Type B pancreatic cell (in vitro differentiated cells): ENCODE measurements at places on chromosomes 4 and X. TPM values are rescaled to one million over a fixed set of nuclear protein-coding genes. Genes with fewer than 3 reads are reported as not detected.

DNA sequence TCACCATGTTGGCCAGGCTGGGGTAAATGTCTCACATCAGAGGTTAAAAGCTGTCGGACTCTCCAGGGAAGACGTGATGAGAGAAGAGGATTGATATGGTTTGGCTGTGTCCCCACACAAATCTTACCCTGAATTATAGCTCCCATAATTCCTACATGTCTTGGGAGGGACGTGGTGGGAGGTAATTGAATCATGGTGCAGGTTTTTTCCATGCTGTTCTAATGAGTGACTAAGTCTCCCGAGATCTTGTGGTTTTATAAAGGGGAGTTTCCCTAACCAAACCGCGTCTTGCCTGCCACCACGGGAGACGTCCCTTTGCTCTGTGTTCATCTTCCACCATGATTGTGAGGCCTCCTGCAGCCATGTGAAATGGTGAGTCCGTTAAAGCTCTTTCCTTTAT, 64.4 kb downstream of the ASMT start:
- no peak for DNase-seq

GRCh38 chrX:150051096-150051495, 112.8 kb upstream of the EOLA2 start:
- DNase-seq = no peak

Gene TBC1D9
- total RNA-seq = 29.1 and 34.1 TPM in 2 replicates

Gene TTC29
- total RNA-seq = 2.8 and 3.6 TPM in 2 replicates

GRCh38 chrX:64739792-64740378, 236.4 kb downstream of the ZC4H2 start:
- DNase-seq = no peak

Gene BMP3
- total RNA-seq = 5.5 and 10.7 TPM in 2 replicates

Gene CTAG2
- total RNA-seq = not detected in 2 replicates

Gene KIF4A
- total RNA-seq = 8.6 and 29.8 TPM in 2 replicates

DNA sequence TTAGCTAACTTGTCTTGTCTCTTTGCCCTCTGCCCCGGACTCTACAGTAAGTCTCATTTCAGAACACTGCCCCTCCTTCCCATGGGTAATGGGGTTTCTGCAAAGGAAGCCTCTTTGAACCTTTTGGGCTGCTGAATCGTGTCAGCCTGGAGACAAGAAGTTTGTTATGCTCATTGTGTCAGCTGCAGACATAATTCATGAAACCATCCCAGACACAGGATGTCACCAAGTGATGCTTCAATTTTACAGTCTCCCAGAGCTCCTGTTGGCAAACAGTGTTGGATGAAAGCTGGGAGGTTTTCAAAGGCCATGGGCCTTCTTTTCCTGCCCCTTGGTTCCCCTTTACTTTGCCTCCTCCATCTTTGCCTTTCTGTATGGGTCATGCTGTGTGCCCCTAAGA, 223.1 kb upstream of the TAPT1 start:
- no peak for DNase-seq
